ENCODE measurements at places on chromosomes 5 and 9. TPM values are rescaled to one million over a fixed set of nuclear protein-coding genes. Genes with fewer than 3 reads are reported as not detected.

- no peak for DNase-seq
Observed at GRCh38 chr5:80764786-80765185, 110.0 kb upstream of the DHFR start.

DNA sequence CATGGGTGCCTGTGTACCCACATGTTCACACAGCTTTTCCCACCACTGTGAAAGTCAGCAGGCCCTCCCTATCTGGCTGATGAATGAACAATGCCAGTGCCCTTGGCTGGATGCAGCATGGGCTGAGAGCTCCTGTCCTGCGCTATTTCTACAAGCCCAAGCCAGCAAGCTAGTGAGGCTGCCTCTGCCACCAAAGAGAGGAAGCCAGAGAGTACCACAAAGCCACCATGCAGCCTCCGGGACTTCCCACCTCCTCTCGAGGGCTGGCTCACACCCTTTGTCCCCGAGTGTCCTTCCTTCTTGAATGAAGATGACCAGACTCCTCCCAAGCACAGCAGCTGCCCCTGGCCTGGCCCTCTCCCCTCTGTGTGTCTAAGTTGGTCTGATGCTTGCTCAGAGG is 76.5 kb downstream of the SH3PXD2B start:
- DNase-seq: no peak

DNA sequence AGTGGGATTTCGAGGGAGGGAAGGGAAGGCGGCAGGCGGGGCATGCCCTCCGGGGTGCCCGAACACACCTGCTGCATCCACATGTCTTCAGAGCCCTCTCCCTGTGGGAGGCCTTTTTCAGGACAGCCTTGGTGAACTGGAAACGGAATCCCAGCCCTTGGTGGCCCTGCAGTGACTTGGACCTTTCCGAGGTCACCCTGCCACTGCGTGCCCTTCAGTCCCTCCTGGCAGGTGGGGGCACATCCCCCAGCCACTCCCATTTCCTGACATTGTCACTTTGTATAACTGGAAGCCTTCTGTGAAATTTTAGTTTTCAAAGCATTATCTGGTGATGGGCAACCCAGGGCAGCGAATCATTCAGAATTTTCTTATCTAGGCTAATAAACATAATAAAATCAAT is 11.0 kb upstream of the AHRR start:
- no peak for DNase-seq

DNA sequence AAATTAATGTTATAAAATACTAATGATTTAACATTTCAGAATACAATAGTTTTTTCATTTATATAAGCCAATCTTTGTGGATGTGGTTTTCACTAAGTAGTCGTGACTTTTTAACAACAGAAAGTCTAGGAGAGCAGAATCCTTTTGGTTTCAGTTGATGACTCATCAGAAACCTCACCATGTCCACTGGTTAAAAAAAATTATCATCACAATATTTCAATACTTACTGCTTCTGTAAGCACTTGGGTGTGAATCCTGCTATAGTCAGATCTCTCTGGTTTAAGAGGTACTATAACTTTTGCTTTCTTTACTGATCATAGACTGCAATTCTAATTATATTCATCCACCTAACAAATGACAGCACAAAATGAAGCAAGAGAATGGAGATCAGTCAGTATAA is 77.2 kb downstream of the MRPS30 start:
- DNase-seq: no peak

DNA sequence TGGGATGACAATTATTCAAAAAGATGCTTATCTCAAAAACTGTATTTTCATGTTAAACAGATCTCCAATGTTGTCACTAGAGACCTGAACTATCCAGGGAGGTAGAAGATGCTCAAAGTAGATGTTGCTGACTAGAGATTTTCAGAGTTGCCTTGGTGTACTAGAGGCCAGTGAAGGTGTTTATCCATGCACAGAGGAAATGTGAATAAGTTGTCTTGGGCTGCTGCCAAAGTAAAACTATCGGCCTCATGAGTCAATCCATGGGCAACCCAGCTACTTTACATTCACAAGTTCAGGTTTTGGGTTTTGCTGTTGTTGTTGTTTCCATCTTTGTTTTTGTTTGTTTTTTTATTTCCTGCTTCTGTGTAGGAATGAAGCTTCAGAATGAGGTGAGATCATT is 141.1 kb upstream of the RANBP3L start:
- no peak for DNase-seq

DNA sequence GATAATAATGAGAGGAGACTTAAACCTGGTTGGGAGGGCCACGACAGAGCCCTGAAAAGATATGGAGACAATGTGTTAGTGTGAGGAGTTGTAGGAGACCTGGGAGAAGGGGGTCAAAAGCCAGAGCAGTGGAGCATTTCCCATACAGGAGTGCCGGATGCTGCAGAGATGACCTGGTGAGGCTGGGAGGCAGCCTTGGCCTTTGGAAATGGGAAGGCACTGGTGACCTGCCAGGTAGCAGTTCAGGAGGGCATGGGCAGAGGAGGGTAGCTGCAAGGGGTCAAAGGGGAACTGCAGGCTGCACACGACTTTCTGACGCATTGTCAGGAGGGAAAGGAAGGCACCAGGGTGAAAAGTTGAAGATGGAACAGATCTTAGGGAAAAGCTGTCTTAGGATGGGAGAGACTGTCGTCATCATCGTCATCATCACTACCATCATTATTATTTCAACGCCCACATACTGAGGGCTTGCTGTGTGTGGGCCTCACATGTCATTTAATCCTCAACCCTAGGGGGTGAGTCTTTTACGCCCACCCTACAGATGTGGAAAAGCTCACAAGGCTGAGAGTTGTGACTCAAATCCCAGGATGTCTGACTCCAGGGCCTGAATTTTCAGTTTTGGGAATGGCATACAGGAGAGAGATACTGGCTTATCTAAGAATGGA is 13.3 kb downstream of the ARAP3 start:
- DNase-seq: no peak

- peak; percentile 59 for DNase-seq
Observed at GRCh38 chr9:91775011-91775707, 174.9 kb downstream of the ROR2 start.

GRCh38 chr5:10690460-10691440 is 70.3 kb downstream of the DAP start:
- DNase-seq: no peak

GRCh38 chr9:75054368-75055001 is 26.4 kb upstream of the CARNMT1 start:
- no peak for DNase-seq

DNA sequence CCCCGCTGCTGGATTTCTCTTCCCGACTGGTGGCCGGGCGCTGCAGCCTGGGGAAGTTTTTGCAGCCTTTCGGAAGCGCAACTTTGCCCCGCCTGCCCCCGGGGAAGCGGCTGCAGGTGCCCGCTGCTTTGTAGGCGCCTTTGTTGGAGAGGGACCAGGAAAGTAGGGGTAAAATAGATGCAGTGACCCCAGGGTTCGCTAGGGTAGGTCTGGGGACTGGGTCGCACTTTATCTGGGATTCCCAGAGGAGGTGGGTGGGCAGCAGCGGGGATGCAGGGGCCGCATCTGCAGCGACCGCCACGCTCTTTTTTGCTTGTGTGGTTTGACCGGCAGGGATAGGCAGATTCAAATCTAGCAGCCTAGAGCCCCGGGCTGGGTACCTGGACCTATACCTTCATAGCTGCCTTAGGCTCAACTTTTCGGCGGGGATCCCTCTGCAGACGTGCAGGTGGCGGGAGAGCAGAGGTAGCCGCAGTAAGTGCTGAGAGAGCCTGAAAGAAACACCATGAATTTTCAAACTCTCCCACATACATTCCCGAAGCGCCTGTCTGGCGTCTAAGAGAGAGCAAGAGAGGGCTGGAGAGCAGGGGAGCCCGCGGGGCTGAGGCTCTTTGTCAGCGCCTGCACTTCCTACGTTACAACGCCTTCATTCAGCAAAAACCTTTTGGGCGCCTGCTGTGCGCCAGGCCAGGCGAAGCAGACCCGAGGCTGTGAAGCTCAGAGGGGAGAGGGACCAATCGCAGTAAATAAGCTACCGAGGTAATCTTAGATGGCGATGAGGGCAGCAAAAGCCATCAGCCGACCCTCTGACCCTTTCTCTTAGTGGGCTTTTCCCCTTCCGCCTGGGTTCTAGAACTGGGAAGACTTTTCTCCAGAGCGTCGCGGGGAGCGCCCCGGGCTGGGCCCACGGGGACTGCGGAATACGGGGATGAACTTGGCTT is 642 bp downstream of the SV2C start:
- DNase-seq: no peak

GRCh38 chr5:135608761-135609443 is 30.1 kb upstream of the CXCL14 start:
- no peak for DNase-seq

- no peak for DNase-seq
Observed at GRCh38 chr5:36105819-36106218, 39.1 kb upstream of the UGT3A2 start.

DNA sequence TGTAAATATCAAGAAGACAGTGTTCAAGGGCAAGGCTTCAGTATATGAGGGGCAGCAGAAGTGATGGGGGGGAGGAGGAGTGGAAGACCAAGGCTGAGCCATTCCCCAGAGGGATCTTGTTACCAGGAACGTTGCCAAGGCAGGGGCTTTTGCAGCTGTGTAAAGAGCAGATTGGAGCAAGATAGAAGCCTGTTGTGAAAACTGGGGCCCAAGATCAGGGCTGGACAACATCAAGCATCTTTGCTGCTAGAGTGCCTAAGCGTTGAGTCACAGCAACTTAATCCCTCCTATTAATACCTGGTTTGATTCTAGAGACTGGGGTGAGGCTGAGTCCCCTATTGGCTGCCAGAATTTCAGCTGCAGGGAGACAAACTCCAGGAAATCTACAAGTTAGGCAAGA is 18.4 kb upstream of the ERCC6L2 start:
- DNase-seq: peak; percentile 44

DNA sequence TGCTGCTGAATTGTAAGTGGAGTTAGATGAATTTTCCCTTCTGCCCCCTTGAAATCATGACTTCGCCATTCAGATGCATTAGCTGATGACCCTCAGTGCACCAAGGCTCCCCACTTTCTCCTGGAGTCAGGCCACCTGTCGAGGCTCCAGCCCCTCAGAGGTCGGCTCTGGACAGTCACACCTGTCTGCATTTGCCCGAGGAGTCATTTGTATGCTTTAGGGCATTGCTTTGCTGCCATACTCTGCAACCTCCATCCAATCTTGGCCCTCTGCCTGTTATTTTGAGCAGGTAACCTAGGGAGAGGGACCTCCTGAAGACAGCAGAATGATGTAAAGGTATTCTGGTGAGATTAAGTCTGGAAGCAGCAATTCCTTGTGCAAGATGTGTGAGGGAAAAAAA is 144.8 kb downstream of the MACROH2A1 start:
- no peak for DNase-seq

GRCh38 chr9:102244916-102245315 is 506.5 kb upstream of the GRIN3A start:
- no peak for DNase-seq

- no peak for DNase-seq
Observed at GRCh38 chr9:130672933-130673615, 8.7 kb downstream of the PRDM12 start.

DNA sequence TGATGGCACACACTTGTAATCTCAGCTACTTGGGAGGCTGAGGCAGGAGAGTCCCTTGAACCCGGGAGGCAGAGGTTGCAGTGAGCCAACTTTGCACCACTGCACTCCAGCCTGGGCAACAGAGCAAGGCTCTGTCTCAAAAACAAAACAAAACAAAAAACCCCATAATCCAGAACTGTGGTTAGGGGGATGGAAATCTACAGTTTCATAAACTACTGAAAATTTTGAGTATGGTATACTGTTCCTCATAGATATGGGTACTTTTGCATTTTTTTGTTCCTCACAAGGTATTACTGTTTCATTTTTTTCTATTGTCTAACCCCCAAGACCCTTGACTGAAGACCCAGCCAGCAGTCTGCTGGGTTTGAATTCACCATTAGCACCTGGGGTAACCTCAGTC is 52.2 kb upstream of the MAP3K1 start:
- no peak for DNase-seq

DNA sequence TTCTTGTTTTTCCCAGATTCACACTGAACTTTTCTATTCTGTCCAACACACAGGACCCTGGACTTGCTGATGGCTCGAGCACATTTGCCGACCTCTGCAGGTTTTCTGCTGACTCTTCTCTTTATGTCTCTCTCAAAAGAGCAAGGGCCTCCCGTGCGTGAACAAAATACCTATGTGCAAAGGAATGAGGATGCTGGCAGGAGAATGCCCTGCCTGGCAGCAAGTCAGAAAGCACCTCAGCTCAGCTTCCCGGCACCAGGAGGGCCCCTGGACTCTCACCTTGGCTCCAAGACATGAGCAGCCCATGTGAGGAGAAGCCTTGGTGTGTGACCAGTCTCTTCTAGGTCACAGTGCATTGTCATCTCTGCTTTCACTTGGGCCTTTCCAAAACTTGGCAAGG is 36.1 kb downstream of the PAPPA start:
- no peak for DNase-seq

DNA sequence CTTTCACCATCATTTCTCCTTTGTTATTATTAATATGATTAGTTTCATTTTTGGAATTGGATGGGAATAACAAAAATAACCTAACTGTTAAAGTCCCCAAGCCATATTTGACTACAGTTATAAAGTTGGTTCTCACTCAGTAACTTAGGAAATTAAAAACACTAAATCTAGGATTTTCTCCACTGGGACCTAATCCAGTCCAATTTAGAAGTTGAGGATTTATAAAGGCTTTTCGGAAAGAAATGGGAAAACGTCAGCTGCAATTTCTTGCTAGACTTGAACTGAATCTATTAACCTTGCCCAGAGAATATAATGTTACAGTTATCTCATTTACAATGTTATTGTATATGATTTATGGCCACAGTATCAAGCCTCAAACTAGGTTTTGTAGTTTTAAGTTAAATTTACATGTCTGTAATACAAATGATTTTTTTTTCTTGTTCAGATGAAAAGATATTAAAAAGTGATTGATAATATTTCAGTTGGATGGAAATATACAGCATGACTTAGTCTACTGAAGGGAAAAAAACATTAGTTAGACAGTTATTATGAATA is 524.3 kb upstream of the GRAMD2B start:
- DNase-seq: peak; percentile 49

- DNase-seq: no peak
Observed at GRCh38 chr9:114289571-114290481, 33.1 kb upstream of the ORM1 start.

DNA sequence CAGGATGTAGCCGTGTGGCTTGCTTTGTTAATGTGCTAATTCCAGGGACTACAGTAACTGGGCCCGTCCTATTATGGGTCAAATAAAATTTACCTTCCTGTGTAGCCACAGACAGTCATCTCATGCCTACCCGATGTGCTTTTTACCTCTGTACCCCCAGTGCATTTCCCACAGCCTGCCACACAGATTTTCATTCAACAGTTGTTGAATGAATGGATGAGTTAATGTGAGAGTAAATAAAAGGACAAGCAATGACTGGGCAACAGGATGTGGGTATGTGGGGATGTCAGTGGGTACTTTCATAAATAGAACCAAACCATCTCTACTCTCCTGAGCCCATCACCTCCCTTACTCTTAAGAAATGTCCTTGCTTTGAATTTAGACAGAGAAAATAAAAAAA is 441.2 kb upstream of the ZNF462 start:
- DNase-seq: no peak

The RNF180 gene
- polyA plus RNA-seq: not detected

The SPOCK1 gene
- 25.3 TPM for polyA plus RNA-seq

The AFAP1L1 gene
- 52.1 TPM for polyA plus RNA-seq

The GLRX gene
- polyA plus RNA-seq: 15.1 TPM

The ZNF782 gene
- polyA plus RNA-seq: 5.2 TPM

The DEPDC1B gene
- polyA plus RNA-seq: not detected

The SPINK13 gene
- 0.48 TPM for polyA plus RNA-seq

The PCA3 gene
- 1.1 TPM for polyA plus RNA-seq

The FBXO4 gene
- 10.6 TPM for polyA plus RNA-seq

The PELO gene
- polyA plus RNA-seq: 13.5 TPM

The LCN15 gene
- not detected for polyA plus RNA-seq

The CER1 gene
- 0.16 TPM for polyA plus RNA-seq

The STKLD1 gene
- 3.0 TPM for polyA plus RNA-seq

The AQP3 gene
- 63.3 TPM for polyA plus RNA-seq

The PRRC1 gene
- 86.4 TPM for polyA plus RNA-seq
